ENCODE measurements at places on chromosomes 16 and 17. TPM values are rescaled to one million over a fixed set of nuclear protein-coding genes. Genes with fewer than 3 reads are reported as not detected.

- no peak for DNase-seq
Observed at GRCh38 chr16:57265850-57266530, 18.5 kb downstream of the PLLP start.

DNA sequence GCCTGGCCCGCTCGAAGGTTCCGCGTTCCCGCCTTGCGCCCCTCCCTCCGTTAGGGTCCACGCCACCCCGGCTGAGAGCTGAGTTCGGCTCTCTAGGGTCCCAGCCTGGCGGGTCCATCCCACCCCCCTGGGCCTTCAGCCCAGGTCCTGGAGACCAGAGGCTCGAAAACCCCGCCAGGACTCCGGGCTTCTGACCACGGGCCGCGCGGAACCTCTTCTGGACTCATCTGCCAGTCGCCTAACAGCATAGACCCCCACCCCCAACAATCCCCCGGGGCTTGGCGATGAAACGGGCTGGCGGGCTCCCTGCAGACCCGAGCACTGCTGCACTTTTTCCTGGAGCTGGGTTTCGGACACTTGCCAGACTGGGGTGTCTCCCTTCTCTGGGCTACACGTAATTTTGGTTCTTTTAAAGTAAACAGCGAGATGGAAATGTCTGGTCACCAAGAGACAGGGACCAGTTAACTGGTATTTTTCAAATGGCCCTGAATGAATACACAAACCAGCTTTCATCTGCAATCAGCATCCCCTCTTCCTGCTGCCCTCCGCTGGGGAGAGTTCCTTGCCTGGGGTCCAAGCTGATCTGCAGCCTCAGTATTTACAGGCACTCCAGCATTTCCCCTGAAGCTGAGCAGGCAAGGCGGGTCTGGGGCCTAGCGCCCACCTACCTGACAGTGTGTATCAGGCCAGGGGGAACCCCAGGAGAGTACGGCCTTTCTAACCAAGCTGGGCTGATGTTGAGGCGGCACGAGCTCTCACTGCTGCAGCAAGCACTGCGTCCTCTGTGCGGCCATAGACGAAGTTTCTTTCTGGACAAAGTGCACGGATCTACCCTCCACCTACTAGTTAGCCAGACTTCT lies 639 bp upstream of the TRIM65 start:
- DNase-seq = no peak

GRCh38 chr16:14005335-14005734 lies 65.8 kb upstream of the MRTFB start:
- no peak for DNase-seq

GRCh38 chr16:88448461-88449266 lies 4.4 kb upstream of the ZFPM1 start:
- DNase-seq = peak; percentile 60

GRCh38 chr16:50455288-50455845 lies 86.6 kb upstream of the BRD7 start:
- no peak for DNase-seq

GRCh38 chr17:70080541-70081347 lies 5.7 kb downstream of the KCNJ16 start:
- DNase-seq = no peak

DNA sequence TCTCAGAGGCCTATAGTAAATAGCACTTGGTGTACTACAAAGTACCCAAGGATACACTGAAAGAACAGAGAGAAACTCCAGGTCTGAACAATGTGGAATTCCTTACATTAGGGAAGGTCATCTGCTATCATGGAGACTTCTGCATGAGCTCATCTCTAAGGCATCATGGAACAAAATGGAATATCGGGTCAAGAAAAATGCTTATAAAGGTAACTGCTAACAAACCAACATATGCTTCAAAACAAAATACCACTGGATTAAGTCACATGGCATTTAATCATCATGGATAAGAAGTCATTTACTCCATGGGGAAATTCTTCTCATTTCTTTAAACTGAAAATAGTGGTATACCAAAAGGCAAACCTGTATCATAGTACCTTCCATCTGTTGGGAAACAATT lies 34.2 kb downstream of the TXNDC11 start:
- DNase-seq = no peak

GRCh38 chr16:23072084-23072599 lies 77.1 kb downstream of the USP31 start:
- DNase-seq = no peak

DNA sequence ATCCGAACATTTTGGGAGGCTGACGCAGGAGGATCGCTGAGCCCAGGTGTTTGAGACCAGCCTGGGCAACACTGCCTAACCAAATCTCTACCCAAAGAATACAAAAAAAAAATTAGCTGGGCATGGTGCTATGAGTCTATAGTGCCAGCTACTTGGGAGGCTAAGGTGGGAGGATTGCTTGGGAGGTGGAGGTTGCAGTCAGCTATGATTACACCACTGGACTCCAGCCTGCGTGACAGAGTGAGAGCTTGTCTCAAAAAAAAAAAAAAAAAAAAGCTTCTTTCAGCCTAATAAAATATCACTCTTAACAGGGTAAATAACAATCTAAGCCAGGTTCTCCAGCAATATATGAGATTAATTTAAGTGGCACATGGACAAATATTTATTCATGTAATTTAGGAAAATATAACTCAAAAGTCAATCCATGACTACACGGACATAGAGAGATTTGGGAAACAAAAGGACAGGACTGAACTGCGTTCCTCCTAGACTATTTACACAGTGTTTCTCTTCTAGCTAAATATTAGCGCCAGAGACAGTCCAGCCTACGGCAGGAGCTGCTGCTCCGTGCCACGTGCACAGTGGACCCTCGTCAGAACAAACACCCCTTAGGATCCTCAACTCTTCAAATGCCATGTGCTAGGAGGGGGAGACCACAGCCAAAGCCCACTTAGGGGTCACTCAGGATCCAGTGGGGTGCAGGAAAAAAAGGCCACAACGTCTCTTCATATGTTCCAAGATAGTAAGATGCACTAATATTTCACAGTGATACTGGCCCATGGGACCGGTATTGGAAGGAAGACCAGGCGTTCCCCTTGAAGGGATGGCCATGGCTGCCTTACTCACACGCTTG lies 8.7 kb downstream of the USP36 start:
- no peak for DNase-seq

GRCh38 chr17:4739122-4740024 lies at the start of the genes CXCL16 and ZMYND15:
Gene CXCL16, minus strand, starts transcription at chr17:4739928. Its CDS starts 589 bp downstream, at chr17:4739339.
Gene ZMYND15, plus strand, starts transcription at chr17:4739833. Its CDS starts 716 bp downstream, at chr17:4740549.
- DNase-seq = peak; percentile 88

- DNase-seq = peak; percentile 73
Observed at GRCh38 chr16:85555719-85556455, 57.2 kb upstream of the GSE1 start.

- no peak for DNase-seq
Observed at GRCh38 chr17:33583518-33584417, 290.7 kb upstream of the ASIC2 start.

- DNase-seq = no peak
Observed at GRCh38 chr16:85611194-85611443, 2.0 kb upstream of the GSE1 start.

DNA sequence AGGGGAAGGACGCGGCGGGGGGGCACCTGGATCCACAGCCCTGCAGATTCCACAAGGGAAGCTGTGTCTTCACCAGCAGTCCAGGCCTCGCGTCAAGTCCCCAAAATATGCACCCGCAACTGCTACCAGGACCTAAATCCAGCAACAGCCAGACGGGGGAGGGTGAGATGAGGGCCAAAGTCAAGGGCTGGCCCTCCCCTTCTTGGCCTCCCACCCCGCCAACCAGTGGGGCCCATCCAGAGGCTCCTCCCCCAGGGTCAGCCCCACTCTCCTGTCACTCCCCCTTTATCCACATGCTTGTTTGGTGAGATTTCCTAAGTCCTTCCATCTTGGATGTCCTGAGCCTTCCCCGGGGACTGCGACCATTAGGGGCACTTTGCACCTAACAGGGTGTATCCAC lies 138.7 kb downstream of the ENGASE start:
- DNase-seq = no peak

GRCh38 chr16:74580833-74581232 lies 26.1 kb downstream of the GLG1 start:
- DNase-seq = no peak

DNA sequence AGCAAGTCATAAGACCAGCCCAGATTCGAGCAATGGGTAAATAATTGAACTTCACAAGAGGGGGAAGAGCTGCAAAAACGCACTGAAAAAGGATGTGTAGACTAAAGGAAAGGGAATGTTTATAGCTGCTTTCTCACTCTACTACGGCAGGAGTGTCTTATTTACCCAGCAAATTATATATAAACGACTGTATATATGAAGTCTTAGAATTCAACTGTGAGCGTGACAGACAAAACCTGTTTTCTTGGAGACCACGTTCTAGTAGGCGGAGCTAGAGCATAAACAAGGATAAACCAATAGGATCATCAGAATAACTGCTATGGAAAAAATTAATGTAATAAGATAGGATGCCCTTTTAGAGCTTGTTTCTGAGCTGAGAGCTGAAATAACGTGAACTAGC lies 394.6 kb upstream of the MON1B start:
- DNase-seq = no peak

- no peak for DNase-seq
Observed at GRCh38 chr17:57337390-57337789, 81.1 kb downstream of the MSI2 start.

DNA sequence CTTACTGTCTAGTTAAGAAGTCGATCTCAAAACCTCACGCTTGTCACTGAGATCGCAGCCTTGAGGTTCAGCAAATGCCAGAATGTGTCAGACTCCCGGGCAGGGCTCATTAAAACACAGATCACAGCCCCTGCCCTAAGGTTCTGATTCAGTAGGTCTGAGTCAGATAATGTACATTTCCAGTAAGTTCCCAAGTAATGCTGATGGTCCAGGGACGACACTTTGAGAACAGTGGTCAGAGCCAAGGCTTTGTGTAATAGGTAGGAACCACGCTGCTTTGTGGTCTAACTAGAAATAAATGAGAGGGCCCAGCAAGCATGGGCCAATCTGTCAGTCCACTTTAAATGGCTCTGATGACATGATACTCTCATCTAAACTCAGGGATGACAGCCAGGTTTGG lies 228.6 kb downstream of the ZFHX3 start:
- no peak for DNase-seq

GRCh38 chr16:4936991-4937781 lies at the start of gene PPL:
Gene PPL, minus strand, starts transcription at chr16:4937148. Its CDS starts 103 bp downstream, at chr16:4937045.
- DNase-seq = peak; percentile 27

- DNase-seq = no peak
Observed at GRCh38 chr16:83747936-83748335, 59.8 kb upstream of the HSBP1 start.

DNA sequence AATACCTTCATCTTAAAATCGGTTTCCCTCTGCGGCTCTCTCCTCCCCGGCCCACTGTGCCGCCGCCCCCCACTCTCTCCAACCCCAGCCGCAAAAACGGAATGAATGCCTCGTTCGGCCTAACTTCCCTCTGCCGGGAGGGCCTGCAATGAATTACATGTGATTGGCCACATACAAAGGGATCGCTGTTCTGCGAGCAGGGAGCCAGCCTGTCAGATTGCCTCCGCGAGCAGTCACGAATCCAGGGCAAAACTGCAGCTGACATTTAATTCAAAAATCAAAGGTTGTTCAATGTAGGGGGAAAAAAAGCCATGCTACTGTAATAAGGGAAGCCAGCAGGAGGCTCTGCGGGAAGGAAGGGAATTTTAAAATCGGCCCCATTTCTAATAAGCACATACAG lies 84.9 kb downstream of the TBC1D16 start:
- no peak for DNase-seq

- DNase-seq = peak; percentile 44
Observed at GRCh38 chr16:10501016-10501607, 79.3 kb downstream of the EMP2 start.

GRCh38 chr17:77674358-77674757 lies 284.1 kb upstream of the TNRC6C start:
- no peak for DNase-seq

DNA sequence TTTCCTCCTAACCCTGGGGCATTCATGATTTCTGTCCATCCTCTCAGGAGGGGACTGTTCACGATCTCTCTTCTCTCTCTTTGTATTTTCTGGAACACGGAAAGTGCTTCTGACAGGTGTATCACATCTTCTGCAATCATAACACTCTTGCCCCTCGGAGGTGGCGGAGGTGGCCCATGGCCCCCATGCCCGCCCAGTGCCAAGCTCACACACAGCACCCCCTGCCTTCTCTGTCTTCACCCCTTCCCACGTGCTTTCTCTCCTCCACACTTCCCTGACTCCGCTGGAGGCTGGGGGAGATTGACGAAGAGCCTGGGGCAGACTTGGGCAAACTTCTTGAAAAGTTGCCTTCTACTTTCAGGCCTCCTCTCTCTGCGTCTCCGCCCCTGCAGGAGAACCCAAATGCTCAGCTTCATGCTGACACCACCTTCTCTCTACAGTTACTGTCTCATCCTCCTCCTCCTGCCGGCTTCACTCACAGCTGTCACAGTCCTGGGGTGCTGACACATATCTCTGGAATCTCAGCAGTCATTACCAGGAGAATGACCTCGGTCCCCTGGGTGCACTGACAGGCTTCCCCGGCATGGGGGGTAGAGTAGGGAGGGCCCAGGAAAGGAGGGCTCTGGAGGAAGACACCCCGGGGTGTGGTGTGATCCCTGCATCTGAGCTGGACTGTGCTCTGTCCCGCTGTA lies 127.1 kb downstream of the ENGASE start:
- no peak for DNase-seq

DNA sequence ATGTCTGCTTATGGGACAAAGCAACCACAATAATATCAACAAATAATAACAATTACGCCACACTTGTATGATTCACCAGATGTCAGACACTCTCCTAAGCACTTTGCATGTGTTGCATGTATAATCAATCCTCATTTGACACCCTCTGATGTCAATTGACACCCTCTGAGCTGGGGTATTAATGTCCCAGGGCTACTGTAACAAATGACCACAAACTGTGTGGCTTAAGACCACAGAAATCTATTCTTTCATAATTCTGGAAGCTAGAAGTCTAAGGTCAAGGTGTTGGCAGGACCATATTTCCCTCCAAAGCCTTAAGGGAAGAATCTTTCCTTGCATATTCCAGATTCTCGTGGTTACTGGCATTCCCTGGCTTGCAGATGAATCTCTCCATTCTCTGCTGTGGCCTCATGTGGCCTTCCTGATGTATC lies 112.7 kb downstream of the NPIPB5 start:
- no peak for DNase-seq

GRCh38 chr17:40065769-40066510 lies 3.2 kb downstream of the THRA start:
- DNase-seq = no peak

GRCh38 chr17:81917565-81918332 lies at the start of gene SIRT7:
Gene SIRT7, minus strand, starts transcription at chr17:81918176. Its CDS starts 45 bp downstream, at chr17:81918131.
- peak; percentile 92 for DNase-seq

- DNase-seq = no peak
Observed at GRCh38 chr17:913207-913606, 66.4 kb downstream of the NXN start.

GRCh38 chr17:1744551-1745512 lies 2.2 kb downstream of the SERPINF2 start:
- DNase-seq = no peak

The CHST4 gene
- polyA plus RNA-seq = not detected

The GPR139 gene
- polyA plus RNA-seq = not detected

The CBX2 gene
- polyA plus RNA-seq = 0.09 TPM

The CACNB1 gene
- polyA plus RNA-seq = 3.4 TPM

The TBC1D3K gene
- polyA plus RNA-seq = not detected

The MYL11 gene
- 1.7 TPM for polyA plus RNA-seq

The RHBDL3 gene
- not detected for polyA plus RNA-seq

The SSH2 gene
- polyA plus RNA-seq = 71.5 TPM

The PARN gene
- 29.8 TPM for polyA plus RNA-seq

The EVI2A gene
- polyA plus RNA-seq = 18.2 TPM

The NT5M gene
- polyA plus RNA-seq = 0.76 TPM

The C1QL1 gene
- polyA plus RNA-seq = not detected

The HLF gene
- 0.07 TPM for polyA plus RNA-seq

The PMFBP1 gene
- polyA plus RNA-seq = 1.2 TPM

The TEPSIN gene
- 246 TPM for polyA plus RNA-seq

The SPSB3 gene
- 264 TPM for polyA plus RNA-seq

The CD300A gene
- polyA plus RNA-seq = 5.7 TPM

The STXBP4 gene
- 1.3 TPM for polyA plus RNA-seq

The OTOA gene
- polyA plus RNA-seq = not detected

The TBC1D3 gene
- not detected for polyA plus RNA-seq

The FNDC8 gene
- polyA plus RNA-seq = not detected
